GM06990 (cell line): ENCODE measurements at places on chromosomes 3 and 15.
A peak's percentile ranks its signal among the peaks of the same experiment; 100 is the strongest.

- DNase-seq = peak; percentile 68
Observed at GRCh38 chr3:101791778-101792177, 12.8 kb downstream of the NXPE3 start.

GRCh38 chr3:106272302-106272701 lies 403.5 kb upstream of the CBLB start:
- no peak for DNase-seq

GRCh38 chr3:128294999-128295468 lies 141.8 kb downstream of the EEFSEC start:
- DNase-seq = no peak

DNA sequence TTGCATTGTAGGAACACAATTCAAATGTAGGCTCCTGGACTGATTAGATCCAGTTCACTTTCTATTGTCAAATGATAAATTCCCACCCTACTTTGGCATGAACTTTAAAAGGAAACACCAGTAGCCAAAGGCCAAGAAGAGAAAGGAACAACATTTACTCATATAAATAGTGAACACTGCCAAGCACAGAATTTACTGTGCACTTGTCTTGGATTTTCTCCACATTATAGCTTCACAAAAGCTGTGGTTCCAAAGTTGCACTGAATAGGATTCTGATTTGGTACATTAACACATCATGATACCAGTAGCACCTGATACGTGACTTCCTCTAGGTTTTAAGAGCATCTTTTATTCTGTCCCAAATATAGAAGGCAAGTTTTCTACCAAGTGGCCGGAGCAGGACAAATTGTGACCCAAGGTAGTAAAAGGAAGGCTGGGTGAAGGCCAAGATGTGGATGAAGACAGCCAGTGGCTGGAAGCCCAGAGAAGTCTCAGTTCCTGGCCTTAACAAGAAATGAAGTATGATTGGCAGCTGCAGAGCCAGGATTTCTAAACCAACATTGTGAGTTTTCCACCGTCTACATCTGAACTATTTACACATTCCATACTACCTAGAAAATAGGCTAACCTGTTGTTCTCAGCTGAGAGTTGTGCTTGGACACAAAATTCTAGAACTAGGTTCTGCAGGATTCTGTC lies 206.7 kb downstream of the THRB start:
- DNase-seq = no peak

- no peak for DNase-seq
Observed at GRCh38 chr15:78249131-78249530, 14.8 kb upstream of the ACSBG1 start.
